CD4-positive, alpha-beta T cell treated with Interleukin-15 for 4 hours (primary cell): ENCODE measurements at places on chromosomes 7 and 10.
A peak's percentile ranks its signal among the peaks of the same experiment; 100 is the strongest.

DNA sequence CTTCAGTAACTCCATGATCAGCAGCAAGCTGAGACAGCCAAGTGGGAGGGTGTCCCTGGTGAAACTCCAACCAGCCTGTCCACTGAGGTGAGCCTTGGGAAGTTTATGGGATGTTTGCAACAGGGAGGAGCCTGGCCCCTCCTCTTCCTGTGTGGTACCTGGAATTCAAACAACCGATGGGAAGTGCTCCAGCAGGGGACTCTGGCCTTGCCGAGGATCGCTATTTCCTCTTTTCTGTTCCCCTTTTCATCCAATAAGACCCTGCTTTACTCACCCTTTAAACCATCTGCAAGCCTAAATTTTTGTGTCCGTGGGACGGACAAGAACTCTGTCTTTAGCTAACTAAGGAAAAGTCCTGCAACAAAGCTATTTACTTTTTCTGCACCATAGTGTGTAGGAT is 491.1 kb upstream of the ZMIZ1 start:
- no peak for DNase-seq

DNA sequence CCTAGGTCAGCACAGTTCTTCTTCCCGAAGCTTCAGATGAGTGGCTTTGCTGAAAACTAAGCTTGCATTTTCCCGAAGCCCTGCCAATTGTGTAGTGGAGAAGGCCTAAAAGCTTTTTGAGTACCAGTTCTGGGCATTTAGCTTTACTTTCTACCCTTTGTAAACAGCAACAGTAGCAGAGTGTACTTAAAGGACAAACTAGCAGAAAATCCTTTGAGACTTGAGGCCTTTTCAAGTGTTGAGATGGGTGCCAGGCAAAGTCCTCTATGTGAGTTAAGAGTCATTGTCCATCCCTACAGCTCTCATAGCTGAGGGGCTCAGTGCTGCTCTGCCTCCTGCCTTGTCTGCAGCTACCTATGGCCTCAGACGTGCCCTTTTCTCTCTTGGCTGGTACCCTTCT is 368.2 kb downstream of the CCSER2 start:
- DNase-seq, result no peak

DNA sequence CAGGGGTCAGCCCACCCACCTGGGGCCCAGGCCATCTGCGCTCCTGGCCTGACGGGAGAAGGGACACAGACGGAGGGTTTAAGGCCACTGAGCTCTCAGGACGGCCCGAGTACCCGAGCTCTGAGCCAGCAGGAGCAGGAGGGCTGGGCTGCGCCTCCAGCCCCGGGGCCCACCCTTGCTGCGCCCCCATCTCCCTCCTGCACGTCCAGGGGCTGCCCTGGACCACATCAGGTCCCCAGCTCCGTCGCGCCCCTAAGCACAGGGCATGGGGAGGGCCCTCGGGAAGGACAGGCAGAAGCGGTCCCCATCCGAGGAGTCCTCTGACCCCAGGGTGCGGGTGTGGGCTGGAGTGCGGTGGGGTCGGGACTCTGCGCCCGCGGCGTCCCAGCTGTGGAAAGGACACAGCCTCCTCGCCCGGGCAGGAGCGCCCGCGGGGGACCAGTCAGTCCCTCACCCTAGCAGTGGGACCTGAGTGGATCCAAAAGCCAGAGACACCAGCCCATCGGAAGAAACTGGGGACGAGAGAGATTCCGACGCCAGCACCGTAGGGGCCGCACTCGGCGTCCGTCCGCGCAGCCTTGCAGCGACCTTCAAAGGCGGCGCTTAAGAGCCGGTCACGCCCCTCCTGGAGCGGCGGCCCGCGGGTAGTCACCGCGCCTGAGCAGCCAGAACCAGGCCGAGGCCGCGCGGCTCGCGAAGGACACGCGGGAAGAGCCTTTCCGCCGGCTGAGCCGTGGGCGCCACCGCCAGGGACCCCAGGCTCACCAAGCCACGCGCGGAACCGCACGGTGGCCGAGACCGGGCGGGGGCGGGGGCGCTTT is 15.9 kb downstream of the CAMK2B start:
- no peak for DNase-seq

- DNase-seq, result no peak
These were observed 35.5 kb downstream of the PPP2R2D start for GRCh38 chr10:131936294-131936693.

- DNase-seq, result no peak
These were observed 62.6 kb downstream of the CCNY start for GRCh38 chr10:35398908-35399307.

GRCh38 chr10:58813573-58813972 is 300.9 kb downstream of the BICC1 start:
- no peak for DNase-seq

- DNase-seq, result no peak
These were observed 22.4 kb downstream of the LDB3 start for GRCh38 chr10:86690657-86691084.

DNA sequence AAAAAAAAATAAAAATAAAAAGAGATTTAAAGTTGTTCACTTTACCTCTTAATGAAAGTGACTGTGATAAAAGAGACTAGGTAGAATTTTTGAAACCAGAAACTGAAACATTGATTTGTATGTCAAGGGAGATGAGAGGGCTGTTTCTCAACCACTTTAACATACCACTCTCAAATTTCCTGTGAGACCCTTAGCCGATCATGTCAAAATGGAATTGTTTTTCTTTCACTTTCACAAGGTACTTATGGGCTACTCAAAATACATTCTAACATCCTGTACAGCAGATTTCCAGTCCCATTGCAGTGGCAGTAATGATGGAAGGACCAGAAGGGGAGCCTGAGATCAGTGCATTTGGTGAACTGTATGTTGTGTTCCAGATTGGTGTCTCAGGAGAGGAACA is 261.2 kb downstream of the PPP1R3A start:
- no peak for DNase-seq

DNA sequence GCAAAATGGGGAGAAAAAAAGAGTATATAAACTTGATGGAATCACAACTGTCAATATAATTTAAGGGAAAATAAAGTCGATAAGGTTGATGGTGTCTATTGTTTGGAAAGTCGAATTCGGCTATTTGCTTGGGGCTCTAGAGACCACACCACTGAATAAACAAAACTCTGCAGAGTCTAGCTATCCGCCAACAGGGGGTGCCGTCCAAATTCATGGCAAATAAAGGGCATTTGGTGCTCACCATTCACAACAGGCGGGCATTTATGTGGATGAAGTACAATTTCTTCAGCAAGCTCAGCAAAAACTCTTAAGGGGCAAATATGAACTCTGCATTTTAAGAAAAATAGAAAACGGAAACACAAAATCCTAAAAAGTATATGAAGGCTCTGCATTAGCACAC is 23.3 kb downstream of the CD36 start:
- no peak for DNase-seq

GRCh38 chr10:84478151-84478550 is 149.8 kb downstream of the CCSER2 start:
- DNase-seq, result no peak

DNA sequence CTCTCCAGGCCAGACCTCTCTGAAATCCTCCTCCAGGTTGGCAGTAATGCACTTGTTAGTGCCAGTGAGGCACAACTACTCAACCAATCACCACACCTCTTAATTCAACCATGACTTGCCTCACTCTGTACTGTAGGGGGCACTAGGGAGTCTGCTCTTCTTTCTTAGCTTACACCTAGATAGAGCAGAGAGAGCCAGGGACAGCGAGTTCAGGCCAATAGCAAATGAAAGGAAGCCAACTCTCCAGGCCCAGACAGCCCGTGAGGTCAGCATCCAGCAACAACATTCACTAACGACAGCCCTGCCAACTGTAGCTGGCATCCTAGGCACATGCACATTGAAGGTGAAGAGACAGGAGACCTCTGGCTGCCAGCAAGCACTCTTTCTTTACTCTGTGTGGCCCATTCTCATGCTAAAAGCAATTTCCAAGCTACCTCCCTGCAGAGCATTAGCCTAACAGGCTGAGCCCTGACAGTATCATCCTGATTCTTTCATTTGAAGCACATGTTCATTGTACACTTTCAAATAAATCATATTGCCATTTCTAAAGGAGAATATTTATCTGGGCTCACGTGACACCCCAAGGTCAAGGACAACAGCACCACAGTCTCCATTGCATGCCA is 136.3 kb downstream of the DPY19L1 start:
- no peak for DNase-seq

GRCh38 chr10:8594176-8594575 is 539.7 kb downstream of the GATA3 start:
- DNase-seq, result no peak

GRCh38 chr10:60732807-60733516 is 45.3 kb upstream of the CDK1 start:
- peak; percentile 53 for DNase-seq

DNA sequence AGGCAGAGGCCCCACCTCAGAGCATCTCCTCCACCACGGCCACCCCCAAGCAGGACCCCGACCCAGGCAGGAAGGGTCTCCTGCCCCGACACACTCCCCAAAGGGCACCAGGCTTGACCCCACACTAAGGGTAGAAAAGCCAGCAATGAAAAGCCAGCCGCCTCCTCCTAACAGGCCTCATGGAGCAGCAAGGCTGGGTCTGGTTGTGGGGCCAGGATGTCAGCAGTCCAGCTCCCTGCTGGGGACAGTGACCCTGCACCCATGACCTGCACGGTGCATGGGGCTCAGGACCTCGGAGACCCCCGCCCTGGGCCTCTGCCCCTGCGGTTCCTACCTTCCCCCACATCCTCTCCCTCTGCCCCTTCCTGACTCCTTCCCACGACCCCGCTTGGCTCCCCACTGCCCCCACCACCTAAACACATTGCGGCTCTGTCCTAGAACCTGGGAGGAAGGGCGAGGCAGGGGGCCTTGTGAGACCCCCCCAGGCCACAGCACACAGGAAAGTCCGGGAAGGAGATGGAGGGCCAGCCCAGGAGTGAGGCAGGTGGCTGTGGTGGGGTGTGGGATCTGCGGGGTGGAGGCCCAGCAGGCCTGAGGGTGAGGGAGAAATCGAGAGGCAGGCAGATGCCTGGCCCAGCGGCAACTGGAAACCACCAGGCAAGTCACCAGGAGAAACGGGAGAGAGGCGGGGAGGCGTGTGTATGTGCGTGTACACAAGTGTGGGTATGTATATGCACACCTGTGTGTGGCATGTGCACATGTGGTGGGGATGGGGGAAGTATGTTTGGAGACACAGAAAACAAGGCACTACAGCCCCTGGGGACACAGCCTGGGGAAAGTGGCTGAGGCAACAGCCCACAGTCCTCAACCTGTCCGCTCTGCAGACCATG is 229.9 kb downstream of the MAD1L1 start:
- DNase-seq, result no peak

GRCh38 chr7:143485500-143485899 is 7.8 kb downstream of the TAS2R41 start:
- DNase-seq, result no peak

- no peak for DNase-seq
These were observed 5.3 kb downstream of the DDC start for GRCh38 chr7:50559881-50560280.

- peak; percentile 45 for DNase-seq
These were observed 42.9 kb downstream of the MKLN1 start for GRCh38 chr7:131370523-131370968.

- DNase-seq, result no peak
These were observed 9.6 kb upstream of the CCM2 start for GRCh38 chr7:44990109-44991023.

DNA sequence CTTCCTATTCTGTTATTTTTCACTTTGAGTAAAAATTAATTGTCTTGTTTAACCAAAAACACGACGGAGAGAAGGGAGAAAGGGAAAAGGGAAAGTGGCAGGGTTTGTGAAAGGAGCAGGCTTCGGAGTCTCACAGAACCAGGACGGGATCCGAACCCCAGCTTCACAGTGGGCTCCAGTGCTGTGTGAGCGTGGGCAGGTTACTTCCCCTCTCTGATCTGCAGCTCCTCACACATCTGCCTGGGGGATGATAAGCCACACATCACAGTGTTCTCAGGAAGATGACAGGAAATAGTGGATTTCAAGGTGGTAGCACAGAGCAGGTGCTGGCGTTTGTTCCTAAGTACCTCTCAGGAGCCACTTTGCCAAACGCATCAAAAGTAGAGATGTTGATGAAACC is 94.2 kb upstream of the GPR26 start:
- DNase-seq, result no peak

DNA sequence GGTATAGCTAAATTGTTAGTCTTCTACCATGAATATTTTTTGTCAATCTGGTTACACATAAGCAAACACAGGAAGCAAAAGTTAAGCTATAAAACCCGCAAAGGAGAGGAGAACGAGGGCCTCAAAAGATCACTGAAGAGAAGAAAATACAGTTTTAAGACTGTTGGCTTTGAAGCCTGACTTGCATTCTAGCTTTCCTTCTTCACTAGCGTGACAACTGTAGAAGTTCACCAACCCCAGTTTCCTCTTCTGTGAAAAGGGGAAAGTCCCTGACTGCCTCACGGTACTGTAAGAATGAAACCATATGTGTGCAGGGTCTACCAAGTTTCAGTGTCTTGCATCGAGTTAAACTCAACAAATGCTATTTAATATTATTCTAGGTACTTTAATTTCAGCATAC is 7.5 kb upstream of the LRRN3 start:
- DNase-seq, result peak; percentile 73

GRCh38 chr10:30057421-30057841 is 2.0 kb downstream of the JCAD start:
- no peak for DNase-seq

DNA sequence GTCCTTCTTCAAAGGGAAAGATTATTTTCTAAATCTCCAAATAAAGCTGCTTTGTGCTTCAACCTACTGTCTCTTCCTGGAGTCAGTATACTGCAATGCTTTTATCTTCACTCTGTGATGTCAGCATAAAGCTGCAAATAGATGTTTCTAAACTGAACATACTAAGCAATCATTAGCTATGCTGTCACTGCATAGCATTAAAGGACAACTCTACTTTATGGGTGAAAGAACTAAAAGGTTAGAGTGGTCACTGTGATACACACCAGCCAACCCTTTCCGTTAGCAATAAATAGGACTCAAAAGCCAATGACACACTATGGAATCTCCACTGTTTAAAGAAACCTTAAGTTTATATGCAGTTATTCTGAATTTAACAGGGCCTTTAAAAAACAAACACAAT is 1.8 kb downstream of the CCDC186 start:
- no peak for DNase-seq

DNA sequence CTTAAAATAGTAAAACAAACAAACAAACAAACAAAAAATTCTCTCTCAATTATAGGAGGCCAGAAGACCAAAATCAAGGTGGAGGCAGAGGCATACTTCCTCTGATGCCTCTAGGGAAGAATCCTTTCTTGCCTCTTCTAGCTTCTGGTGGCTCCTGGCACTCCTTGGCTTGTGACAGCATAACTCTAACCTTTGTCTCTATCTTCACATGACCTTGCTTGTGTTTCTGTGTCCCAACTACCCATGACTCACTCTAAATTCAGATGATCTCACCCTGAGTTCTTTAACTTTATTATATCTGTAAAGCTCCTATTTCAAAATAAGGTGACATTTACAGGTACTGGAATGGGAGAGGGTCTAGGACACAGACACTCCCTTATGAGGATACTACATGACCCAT is 88.3 kb upstream of the ANTXRL start:
- DNase-seq, result no peak

GRCh38 chr10:120543291-120543690 is 86.3 kb downstream of the PLPP4 start:
- DNase-seq, result no peak
